ENCODE measurements at places on chromosomes 11 and 22. TPM values are rescaled to one million over a fixed set of nuclear protein-coding genes. Genes with fewer than 3 reads are reported as not detected.

GRCh38 chr22:33553493-33553892 lies 366.8 kb downstream of the LARGE1 start:
- DNase-seq, result no peak

The TRIM48 gene
- total RNA-seq, result not detected

The BAIAP2L2 gene
- 0.27 TPM for total RNA-seq

GRCh38 chr11:118438314-118438931 lies 2.1 kb downstream of the KMT2A start:
- peak; percentile 72 for DNase-seq

- no peak for DNase-seq
Measured at GRCh38 chr11:120061761-120062560, 76.0 kb downstream of the TRIM29 start.

The DLG2 gene
- 8.2 TPM for total RNA-seq

The MS4A3 gene
- total RNA-seq, result not detected

The HIKESHI gene
- 68.5 TPM for total RNA-seq

- no peak for DNase-seq
Measured at GRCh38 chr11:57596266-57596885, 1.1 kb upstream of the SERPING1 start.

The SHANK2 gene
- 13.3 TPM for total RNA-seq

- peak; percentile 86 for DNase-seq
Measured at GRCh38 chr11:125070699-125071254, 7.7 kb downstream of the SLC37A2 start.

DNA sequence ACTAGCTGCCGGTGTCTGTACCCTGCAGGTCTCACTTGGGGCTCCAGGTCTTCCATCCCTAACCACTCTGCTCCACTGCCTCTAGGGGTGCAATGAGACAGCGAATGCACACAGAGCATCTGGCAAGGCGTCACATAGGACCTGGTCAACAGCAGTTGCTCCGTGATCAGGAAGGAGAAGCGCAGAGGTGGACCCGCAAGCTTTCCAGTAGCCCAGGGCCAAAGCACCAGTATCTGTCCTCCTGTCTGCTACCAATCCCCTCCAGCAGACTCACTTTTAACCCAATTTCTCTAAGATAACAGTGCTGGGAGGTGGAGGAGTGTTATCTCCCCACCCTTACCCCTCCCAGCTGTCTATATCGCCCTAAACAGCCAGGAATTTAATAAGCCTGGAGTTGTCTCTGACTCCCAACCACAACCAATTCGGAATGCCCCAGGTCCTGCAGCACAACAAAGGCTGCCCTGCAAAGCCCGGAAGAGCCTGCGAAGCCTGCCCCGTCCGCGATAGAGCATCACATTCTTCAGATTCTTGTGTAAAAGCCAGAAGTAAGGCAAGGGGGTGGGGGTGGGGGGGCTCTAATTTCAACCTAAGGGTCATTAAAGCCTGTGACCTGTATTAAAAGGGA lies 19.3 kb downstream of the MYH9 start:
- DNase-seq, result no peak

DNA sequence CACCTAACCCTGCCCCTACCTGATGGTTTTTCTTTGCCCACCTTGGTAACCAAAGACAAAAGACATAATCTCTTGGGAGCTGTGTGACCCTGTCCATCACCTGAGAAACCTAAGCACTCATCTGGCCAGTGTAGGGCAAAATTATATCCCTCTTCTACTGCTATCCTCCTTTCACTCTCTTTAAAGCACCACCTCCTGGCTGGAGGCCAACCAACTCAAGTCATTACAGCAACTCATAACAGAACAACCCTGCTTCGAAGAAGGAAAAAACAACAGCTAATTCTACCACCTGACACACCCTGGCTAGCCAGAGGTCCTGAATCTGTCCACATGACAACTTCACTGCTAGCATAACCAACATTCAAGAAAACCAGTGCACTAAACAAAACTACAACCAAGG lies 45.5 kb downstream of the GAS2 start:
- DNase-seq, result no peak

DNA sequence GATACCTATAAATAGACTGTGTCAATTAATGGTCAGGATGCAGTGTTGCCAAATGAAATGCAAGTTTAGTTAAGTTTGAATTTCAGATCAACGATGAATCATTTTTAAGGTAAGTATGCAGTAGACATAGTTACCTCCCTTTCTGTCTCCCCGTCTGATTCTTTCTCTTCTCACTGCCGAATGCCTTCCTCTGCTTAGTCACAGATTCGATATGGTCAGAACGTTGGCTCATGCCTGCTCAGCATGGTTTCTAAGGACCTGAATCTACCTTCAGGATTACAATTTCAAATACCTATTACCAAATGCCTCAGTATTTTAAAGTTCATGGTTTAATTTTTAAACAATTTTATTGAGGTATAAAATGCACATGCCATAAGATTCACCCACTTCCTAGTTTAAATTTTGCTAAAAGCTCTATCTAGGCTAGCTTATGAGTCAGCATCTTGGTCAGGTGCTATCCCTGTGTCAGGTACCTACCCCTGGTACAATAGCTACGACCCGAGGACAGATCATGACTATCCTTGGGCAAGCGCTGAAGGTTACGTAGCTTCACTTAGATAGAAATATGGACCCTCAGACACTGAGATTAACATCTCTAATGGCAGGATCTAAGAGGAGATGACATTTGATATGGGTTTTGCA lies 78.2 kb upstream of the SPON1 start:
- DNase-seq, result no peak

- DNase-seq, result peak; percentile 53
Measured at GRCh38 chr22:49303781-49304461, 523.8 kb downstream of the BRD1 start.

DNA sequence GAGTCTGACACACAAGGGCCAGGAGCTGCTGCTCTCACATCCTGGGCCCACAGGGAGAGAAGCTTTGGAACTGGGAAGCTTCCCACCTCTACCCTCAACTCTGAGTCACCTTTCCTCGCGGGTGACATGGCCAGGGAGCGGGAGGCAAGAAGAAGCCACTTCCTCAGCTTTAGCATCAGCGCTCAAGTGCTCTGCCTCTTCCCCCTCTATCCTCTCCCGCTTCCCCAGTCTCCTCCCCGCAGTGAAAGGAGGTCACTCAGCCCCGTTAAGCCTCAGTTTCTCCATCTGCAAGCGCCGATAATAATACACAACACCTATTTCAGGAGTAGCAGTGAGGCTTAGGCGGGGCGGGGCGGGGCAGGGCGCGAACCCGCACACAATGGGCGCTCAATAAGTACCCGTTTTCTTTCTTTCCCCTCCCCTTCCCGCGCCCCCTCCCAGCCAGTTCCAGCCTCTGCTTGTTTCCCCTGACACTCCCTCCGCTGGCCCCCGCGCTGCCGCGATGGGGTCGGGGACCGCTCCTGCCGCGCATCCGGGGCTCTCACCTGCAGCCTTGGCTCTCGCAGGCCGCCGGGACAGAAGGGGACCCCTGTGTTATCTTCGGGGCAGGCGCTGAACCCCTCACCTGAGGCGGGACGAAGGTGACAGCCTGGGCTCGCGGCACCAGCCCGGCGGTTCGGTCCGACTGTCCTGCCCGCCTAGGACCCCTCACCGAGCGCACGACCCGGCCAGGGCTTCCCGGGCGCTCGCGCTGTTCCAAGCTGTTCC lies 892 bp downstream of the GDPD5 start:
- no peak for DNase-seq

DNA sequence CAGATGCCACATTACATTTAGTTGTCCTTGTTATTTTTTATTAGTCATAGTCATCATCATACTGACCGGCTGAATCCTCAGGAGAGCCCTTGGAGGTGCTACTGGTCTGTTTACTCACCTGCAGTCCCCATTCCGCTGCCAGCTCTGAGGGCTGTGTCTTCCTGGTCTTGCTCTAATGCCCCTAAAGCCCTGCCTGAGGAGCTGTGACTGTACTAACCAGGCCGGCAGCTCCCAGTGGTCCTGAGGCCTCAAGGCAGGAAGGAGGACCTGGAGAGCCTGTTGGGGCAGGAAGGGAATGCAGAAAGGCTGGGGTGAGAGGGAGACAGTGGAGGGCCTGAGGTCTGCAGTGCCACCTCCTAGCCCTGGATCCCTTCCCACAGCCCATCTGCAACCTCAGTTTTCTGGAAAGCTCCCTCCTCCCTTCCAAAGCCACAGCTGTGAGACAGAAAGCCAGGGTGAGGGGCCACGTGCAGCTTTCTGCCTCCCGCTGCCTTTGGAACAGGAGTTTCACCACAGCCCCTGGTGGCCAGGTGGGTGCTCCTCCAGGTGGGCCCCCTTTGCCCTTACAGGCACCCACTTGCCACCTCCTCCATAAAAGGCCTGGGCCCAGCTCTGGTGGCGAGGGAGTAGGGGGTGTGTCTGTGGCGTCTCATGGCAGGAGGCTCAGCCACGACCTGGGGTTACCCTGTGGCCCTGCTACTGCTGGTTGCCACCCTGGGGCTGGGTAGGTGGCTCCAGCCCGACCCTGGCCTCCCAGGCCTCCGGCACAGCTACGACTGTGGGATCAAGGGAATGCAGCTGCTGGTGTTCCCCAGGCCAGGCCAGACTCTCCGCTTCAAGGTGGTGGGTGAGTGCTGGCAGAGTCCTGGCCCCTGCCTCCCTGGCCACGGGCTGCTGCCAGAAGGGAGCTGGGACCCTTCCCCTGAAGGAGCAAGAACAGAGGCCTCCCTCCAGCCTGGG lies at the start of gene ZP1:
Gene ZP1, plus strand, starts transcription at position 632 of the 960 bp plus-strand sequence. Its CDS starts 20 bp downstream, at position 652.
- DNase-seq, result peak; percentile 57

DNA sequence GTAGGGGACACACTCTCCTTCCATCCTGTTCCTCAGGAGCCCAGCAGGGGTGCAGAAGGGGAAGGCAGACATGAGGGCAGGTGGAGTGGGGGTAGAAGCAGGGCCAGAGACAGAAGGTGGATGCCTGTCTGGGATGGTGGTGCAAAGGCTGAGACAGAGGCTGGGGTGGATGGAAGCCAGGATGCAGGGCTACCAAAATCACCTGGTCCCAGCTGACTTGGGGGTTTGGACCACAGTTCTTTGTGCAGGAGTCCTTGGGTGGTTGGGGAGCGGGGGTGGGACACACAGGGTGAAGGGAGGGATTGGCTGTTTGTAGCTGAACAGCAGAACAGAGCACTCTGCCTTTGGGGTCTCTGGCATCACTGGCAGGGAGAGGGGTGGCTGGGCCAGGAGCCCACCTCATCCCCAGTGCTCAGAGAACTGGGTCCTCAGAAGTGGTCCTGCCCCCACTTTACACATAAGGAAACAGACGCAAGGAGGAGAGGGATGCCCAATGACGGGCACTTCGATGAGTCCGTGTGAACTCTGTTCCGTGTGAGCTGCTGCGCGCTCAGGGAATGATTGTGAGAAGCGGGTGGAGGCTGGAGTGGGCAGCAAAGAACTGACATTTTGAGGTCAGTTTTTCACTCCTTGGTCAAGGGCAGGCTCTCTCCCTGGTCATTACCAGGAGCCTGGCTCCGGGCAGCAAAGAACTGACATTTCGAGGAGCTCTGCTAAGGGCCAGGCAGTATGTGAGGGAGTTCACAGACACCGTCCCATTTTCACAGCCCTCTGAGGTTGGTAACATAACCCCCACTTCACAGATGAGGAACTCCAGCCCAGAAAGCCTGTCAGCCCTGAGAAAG lies 1.9 kb downstream of the TAGLN start:
- DNase-seq, result no peak

The B3GAT3 gene
- 26.3 TPM for total RNA-seq

DNA sequence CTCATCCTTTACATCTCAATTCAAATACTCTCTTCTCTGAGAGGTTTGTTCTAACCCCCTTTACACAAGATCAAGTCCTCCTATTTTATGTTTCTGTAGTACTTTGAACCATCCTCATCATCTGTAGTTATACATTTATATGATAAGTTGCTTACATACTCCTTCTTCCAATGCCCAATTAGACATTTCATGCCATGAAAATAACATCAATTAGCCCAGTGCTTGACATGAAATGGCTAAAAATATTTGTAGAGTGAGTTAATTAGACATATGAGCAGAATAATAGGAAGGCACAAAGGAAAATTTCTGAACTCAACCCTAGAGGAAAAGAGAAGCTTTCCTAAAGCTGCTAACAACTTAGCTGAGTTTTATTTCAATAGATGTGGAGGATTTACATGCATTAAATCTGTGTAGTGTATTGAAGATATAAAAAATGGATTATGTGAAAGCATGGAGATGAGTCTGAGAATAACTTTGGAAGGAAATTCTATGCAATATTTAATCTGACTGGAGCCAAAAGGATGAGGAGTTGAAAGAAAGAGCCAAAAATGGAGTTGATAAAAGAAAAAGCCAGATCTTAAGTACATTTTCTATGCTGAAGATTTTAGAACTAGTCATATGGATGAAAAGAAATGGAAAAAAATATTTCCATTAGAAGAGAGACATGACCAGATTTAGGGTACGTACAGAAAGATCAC lies at the start of gene OR56A1:
Gene OR56A1, minus strand, starts transcription at position 51 of the 698 bp plus-strand sequence. CDS start 3,066 bp downstream, outside the sequence.
- no peak for DNase-seq

The APOA5 gene
- total RNA-seq, result not detected

The ANKK1 gene
- total RNA-seq, result not detected

The MS4A6A gene
- 115 TPM for total RNA-seq

The POU2AF3 gene
- total RNA-seq, result 4.7 TPM

- peak; percentile 70 for DNase-seq
Measured at GRCh38 chr11:66639066-66639813, 737 bp downstream of the RBM4 start.

GRCh38 chr22:29695129-29695926 lies 24.5 kb upstream of the CABP7 start:
- DNase-seq, result no peak

GRCh38 chr11:3944198-3944597 lies 88.7 kb downstream of the STIM1 start:
- no peak for DNase-seq

DNA sequence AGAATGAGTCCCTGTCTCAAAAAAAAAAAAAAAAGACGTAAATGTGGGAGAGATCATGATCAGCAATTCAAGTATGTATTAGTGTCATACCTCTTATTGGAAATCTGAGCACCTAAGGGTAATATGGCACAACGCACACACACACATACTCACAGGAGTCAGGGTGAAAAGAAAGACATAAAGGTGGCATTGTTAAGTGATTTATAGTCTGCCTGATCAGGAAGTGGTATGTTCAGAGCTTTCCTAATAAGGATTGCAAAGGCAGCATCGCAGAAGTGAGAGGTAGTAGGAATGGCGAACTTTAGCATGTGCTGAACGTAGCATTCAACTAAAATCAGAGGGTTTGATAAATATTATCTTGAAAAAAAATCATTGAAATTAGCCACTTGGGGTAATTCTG lies 854.3 kb downstream of the METTL15 start:
- DNase-seq, result no peak

GRCh38 chr22:26847046-26847445 lies 189.7 kb downstream of the MIAT start:
- DNase-seq, result no peak

GRCh38 chr22:39624501-39624821 lies 53.9 kb downstream of the CACNA1I start:
- DNase-seq, result no peak

The FOLR2 gene
- total RNA-seq, result 41.0 TPM

The KRTAP5-4 gene
- not detected for total RNA-seq

DNA sequence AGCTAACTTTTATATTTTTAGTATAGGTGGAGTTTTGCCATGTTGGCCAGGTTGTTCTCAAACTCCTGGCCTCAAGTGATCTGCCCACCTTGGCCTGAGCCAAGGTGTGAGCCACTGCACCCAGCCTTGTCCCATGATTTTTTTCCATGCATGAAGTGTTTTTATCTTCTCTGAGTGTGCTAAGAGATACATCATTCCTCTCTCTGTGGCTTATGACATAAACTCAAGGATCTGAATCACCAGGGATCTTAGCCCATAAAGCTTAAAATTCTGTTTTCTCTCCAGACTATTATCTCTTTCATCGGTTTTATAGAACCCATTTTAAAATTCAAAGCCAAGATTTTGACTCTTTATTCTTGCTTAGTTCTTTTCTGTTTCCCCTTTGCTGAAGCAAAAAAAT lies 48.4 kb upstream of the C11orf58 start:
- DNase-seq, result no peak

The MS4A6E gene
- total RNA-seq, result 1.2 TPM

GRCh38 chr22:49093192-49093880 lies 734.3 kb downstream of the BRD1 start:
- DNase-seq, result no peak

The SYT12 gene
- total RNA-seq, result not detected
